Stimulated activated CD4-positive, alpha-beta T cell treated with anti-CD3 and anti-CD28 coated beads, Interleukin-4, amount 100 ng/mL, for 1 hour (primary cell): ENCODE measurements at places on chromosomes 5 and 9.

DNA sequence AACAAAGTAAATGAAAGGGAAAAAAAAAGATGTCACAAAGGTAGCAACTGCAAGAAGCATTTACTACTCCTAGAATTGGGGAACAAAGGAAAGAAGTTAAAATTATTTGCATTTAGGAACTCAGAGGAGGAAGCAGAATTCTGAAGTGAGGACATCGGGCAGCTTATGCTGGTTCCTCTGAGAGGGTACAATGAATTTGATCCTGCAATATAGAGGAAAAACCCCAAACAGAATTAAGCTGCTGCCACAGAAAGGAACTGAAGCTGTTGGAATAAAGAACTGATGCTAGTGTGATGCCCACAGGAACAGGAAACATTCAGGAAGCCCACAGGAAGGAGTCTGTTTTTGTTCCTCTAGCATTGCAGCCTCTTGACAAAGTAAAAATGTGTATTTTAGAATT is 22.3 kb upstream of the TBCA start:
- no peak for DNase-seq

GRCh38 chr5:54049144-54049543 is 261.2 kb downstream of the ARL15 start:
- DNase-seq: no peak

DNA sequence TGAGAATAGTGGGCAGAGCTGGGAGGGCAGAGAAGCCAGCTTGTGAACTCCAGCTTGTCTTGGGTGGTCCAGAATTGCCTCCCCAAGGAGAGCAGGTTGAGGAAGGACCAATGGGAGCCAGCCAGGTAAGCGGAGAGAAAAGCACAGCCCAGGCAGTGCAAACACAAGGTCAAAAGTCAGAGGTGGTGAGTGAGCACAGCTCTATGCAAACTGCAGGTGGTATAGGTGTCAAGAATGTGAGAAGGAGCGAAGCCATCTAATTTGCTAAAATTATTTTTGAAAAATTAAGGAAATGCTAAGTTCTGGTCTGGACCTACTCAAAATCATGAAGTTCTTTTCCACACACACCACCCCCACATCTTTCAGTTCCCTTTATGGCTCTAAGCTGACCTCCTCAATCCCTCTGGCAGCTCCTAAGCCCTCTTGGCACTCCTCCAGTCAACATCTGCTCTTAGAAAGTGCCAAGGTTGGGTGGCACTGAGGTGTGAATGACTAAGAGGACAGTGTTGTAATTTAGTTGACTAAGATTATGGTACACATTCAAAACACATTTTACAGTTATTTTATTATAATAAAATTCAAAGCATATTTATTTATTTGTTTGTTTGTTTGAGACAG is 6.6 kb upstream of the OTULINL start:
- no peak for DNase-seq

DNA sequence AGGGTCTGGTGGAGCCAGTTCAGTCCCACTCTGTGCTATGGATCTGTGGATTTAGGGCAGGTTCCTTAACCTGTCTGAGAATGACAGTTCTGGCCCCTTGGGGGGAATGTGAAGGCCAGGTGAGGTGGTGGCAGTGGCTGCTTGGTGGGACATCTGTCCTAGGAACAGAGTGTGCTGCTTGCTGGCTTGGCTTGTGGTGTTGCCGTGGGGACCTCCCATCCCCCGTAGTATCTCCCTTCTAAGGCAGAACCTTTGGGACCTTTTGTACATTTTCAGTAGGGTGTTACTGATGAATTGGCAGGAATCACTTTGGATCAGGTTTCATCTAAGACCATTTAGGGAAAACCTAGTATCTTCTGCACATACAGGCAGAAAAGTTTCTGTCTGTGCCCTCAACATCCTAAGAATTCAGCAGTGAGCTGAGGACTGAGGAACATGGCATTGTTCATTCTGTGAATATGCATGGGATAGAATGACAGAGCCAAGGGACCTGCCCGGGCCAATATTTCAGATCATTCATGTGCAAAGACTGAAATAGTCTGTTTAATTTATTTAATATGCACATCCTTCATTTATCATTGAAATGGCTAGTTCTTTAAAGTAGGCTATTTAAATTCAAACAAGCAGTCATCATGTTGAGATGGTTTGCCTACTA is 64.6 kb downstream of the WNK2 start:
- no peak for DNase-seq

- no peak for DNase-seq
These were observed 37.1 kb downstream of the LURAP1L start for GRCh38 chr9:12811935-12812334.

- no peak for DNase-seq
These were observed 13.9 kb downstream of the QSOX2 start for GRCh38 chr9:136231478-136232297.

DNA sequence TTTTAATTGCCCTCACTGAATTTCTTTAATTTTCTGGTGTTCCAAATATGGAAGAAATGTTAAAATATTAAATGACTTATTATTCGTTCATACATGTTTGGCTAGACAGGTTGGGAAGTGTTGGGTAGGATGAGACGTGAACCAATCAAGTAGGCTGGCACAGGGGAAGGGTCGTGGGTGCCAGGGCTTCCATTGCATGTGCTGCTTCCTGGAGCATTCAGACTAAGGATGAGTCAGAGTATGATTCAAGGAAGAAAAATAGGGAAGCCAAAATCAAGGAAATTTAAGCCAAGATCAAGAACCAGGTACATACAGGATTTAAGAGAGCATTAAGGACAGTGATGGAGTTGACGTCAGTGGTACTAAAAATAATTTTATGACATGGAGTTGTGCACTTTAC is 2068.0 kb downstream of the MAT2B start:
- DNase-seq: no peak

GRCh38 chr9:132931178-132931735 is 13.2 kb downstream of the TSC1 start:
- no peak for DNase-seq

GRCh38 chr5:17399931-17400330 is 98.1 kb upstream of the TAF11L2 start:
- no peak for DNase-seq

- no peak for DNase-seq
These were observed 125.8 kb upstream of the SLC25A48 start for GRCh38 chr5:135708481-135709207.

DNA sequence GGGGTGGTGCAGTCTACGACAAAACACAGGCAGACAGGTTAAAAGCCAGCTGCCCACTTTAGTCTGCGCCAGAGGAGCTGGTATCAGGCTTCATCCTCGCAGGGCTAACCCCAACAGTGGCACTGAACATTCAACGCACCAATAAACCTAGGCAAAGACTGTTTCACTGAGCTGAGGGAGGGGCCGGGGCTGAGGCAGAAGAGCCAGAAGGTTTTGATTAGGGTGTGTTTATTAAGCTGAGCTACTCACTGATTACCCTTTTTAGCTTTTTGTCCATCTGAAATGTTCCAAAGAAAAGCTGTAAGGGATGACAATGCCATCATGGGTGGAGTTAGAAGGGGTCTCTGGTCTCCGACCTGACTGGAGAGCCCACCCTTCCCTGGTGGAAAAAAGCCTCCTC is 1.4 kb downstream of the ZMYND19 start:
- DNase-seq: no peak

- DNase-seq: no peak
These were observed 1.6 kb downstream of the FER start for GRCh38 chr5:108749128-108749861.

DNA sequence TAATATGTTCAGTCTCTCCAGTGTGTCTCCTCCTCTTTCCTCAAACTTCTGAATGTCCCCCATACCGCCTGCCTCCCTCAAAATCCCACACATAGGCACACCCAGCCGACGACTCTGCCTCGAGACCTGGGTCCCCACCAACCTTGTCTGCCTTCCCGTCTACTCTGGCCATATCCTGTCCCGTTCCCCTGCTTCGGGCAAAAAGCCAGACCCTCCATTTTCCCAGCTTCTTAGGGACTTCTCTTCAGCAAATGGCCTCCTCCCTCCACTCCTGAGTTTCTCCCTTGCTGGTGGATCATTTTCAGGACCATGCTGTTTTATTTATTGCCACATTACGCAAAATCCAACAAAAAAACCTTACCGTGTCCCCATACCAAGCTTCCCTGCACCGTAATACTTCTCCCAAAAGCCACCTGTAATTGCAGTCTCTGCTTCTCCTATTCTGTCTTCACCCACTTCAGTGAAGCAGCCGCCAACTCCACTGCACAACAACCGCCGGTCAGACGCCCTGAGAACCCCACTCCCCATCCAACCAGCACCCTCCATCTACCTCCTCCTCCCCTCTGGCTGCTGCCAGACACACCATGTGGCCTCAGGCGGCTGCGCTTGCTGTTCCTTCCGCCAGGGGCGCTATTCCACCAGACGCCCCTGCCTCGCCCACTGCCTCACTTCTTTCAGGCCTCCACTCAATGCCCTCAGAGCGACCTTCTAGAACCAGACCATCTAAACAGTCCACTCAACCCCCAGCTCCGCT is 117.0 kb downstream of the TRPM6 start:
- DNase-seq: peak; percentile 44

- no peak for DNase-seq
These were observed 42.0 kb downstream of the STX17 start for GRCh38 chr9:99948482-99948881.

DNA sequence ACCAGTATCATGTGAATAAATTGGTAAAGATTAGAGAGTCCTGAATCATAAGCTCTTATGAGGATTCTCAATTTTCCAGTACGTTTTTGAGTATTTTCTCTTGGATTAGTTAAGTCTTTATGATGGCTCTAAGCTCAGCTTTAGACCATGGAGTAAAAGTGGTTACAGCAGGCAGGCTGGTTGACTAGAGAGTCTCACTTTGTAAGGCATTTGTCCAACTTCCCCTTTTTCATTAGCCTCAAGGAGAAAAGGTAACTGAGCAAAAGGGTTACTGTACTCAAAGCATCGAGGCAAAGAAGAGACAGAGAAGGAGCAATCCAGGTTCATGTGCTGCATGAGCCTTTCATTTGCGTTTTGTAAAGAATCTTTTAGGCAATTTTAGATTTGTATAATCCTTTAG is 8.5 kb downstream of the NOP16 start:
- DNase-seq: no peak

DNA sequence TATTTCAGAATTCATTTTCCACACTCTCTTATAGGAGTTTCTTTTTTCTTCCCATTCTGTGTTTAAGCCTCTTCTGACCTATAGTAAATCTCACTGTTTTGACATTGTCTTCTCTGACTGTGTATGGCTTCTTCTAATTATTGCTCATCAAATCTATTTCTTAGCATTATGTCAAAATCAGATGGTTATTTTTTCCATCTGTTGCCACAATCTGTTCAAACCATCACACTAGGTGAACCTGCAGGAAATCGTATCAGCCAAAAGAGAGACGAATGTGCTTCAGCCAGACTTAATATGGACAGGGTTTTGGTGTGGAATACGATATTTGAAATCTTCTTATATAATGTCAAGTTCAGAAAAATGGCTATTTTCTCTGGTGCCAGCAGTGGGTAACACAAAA is 15.9 kb upstream of the SEMA4D start:
- DNase-seq: no peak

DNA sequence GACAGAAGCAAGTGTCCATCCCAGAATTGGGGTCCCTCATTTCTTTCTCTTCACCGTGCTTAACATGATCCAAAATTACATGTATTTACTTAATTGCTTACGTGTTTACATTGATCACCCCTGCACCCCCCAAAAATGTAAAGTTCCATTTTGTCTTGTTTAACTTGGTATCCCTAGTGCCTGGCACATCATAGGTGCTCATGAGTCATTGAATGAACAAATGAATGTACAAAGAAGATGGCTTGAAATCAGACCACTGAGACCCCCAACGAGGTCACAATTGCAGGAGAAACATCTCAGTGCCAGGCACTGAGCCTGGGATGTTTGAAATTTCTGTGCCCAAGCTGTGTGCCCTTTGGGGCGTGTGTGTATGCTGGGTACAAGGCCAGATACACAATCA is 45.2 kb upstream of the NDFIP1 start:
- no peak for DNase-seq

- DNase-seq: no peak
These were observed 61.7 kb downstream of the PPP2R2B start for GRCh38 chr5:146816775-146817387.

DNA sequence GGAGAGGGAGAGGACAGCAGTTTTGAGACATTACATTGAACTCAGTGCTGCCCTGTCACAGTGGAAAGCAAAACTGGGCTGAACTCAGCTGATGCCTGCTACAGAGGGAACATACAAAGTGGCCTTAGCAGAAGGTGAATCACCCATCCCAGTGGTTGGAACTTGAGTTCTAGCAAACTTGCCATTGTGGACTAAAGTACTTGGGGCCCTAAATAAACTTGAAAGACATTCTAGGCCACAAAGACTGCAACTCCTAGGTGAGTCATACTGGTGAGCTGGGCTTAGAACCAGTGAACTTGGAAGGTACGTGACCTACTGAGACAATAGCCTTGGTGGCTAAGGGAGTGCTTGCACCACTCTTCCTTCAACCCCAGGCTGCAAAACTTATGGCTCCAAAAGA is 155.7 kb upstream of the RIOK2 start:
- DNase-seq: no peak

DNA sequence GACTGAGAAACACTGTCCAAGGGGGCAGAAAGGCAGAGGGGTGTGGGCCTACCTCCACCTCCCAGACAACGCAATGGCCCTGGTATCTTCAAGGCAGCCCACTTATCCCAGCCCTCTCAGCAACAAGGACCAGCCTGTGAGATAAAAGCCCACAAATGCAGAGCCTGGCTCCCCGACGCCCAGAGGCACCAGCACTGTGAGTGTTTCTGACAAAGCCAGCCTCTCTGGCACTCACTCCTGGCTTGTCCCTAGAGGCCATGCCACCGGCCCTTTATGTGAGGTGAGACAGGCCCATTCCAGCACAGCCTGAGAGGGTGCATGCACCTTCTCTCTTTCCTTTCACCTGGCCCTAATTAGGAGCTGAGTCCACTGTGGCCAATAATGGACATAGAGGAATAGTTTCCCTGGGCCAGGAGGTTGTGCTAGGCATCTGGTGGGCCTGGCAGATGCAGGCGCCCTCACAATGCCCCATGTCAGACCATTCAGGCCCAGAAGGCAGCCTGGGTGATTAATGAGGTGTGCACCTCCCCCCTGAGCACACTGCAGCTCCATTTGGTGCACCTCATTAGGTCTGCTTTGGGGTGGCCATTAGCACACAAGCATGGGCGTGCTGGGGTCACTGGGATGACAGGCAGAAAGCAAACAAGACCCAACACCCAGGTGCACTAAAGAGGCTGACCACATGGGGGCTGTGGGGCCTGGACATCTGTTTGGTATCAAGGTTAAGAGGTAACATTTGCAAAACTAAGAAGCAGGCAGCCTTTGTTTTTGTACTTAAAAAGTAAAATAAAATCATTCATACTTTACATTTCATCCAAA is 176.0 kb downstream of the MED10 start:
- no peak for DNase-seq
